Esophagus squamous epithelium (tissue), 5 donors: ENCODE measurements at places on chromosomes 5 and 9.
A peak's percentile ranks its signal among the peaks of the same experiment; 100 is the strongest.

DNA sequence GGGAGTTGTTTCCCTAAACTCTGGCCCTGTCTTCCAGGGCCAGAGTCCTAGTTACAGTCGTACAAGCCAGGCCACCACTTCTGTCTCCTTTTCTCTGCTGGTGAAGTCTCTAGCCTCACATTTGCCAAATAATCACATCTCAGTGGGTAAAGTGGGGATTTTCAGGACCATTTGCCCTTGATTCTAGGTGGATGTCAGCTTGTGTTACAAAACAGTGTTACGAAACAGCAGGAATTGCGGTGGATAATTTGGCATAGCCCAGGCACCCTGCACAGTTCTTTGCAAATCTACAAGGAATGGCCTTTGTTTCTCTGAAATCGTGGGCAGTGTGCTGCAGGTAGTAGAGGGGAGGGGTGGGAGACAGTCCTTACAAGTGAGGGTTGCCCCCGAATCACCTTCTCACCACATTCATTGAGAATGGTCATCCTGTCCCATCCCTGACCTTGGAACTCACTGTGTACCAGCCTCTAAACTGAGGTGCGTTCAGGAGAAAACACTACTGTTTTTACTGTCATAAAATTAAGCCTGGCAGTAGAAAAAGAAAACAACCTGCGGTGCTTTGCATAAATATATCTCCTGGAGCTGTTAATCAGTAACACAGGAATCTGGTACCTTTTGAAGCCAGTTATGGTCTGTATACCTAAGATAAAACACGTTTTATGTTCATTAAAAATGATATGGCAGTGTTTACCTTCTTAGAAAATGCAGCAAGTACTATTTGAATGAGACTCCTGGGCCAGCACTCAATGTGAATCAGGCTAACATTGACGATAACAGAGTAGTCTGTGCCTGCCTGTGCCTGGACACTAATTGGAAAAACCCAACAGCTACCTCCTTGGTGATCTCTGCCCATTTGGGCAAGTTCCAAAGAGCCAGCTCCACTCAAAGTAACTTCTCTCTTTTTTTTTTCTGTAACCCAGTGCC, 44.3 kb downstream of the CYSTM1 start:
- H3K4me3 ChIP-seq: no peak overlapping the region
- no peaks in the 10 kb centered on the region for H3K36me3 ChIP-seq
- DNase-seq: no peak
- no peak overlapping the region for H3K27ac ChIP-seq
- H3K4me1 ChIP-seq: no peaks in the 10 kb centered on the region

DNA sequence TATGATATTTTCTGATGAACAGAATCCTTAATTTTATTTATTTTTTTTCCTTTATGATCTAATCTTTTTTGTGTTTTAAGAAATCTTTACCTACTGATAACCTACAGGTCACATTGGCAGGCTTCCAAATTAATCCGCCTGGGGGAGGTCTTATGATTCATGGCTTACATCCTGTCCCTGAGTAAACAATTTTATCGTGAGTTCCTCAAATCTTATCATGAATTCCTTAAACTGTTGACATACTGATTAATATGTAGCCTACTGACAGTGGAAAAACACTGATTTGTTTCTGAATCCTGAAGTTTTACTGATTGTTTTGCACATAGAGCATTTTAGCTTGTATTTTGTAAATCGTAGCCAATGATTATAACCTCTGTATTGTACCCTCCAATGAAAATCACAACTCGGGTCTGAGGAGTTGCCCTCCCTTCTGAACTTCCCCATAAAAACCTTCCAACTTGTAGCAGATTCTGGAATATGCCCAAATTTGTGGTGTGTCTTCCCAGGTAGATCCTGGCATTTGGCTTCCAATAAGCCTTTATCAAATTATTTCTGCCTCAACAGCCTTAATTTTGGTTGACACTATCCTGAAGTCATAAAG, 105.6 kb downstream of the VCAN start:
- H3K36me3 ChIP-seq: no peaks in the 10 kb centered on the region
- no peaks in the 10 kb centered on the region for H3K4me1 ChIP-seq
- H3K4me3 ChIP-seq: no peak overlapping the region
- no peak for DNase-seq

DNA sequence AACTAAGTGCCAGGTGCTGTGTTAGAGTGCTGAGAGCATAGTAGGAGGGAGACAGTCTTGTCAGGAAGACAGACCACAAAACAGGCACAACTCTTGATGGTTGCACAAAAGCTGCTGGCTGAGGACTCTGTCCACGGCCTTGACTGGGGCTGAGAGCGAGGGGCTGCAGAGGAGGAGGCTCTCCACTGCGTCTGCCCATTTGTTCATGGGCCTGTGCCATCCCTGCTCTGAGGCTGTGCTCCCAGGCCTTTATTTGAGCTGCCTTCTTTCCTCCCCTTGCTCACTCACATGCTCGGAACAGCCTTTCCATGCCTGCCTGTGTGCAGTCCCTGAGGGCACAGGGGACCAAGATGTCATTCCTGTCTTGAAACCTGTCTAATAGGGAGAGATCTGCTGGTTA, 147.8 kb downstream of the CACNA1B start:
- peaks cover 13% of the 10 kb centered on the region for H3K4me1 ChIP-seq
- H3K4me3 ChIP-seq: no peak overlapping the region
- DNase-seq: no peak
- H3K27me3 ChIP-seq: peaks cover 76% of the 10 kb centered on the region

DNA sequence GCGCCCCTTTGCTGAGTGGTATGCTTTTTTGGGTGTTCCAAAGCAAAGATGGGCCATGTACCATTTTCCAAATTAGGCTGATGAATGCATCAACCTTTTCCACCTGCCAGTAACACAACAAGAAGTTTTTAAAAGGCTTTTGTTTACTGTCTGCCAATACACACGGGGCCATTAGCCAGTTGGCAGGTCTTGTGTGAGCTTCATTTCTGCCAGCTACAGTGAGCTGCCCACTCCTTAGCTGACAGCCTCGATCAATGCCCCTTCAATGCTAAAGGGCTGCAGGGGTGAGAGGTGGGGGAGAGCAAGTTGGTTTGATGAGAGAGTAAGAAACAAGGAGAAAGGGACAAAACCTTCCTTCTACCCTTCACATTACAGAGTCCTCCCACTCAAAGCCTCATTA, 128.7 kb downstream of the C5orf15 start:
- no peak overlapping the region for H3K4me3 ChIP-seq
- H3K27ac ChIP-seq: no peak overlapping the region
- no peaks in the 10 kb centered on the region for H3K27me3 ChIP-seq
- H3K4me1 ChIP-seq: peaks cover 8% of the 10 kb centered on the region
- H3K36me3 ChIP-seq: no peaks in the 10 kb centered on the region

GRCh38 chr5:137836997-137837396, 30.7 kb upstream of the MYOT start:
- H3K27ac ChIP-seq: peak overlapping the region; percentile 45
- H3K4me3 ChIP-seq: no peak overlapping the region
- no peaks in the 10 kb centered on the region for H3K27me3 ChIP-seq
- no peaks in the 10 kb centered on the region for H3K4me1 ChIP-seq
